ENCODE measurements at places on chromosomes 2 and 18.

- no peak for DNase-seq
These were observed 90.5 kb downstream of the GALNT1 start for GRCh38 chr18:35671966-35672603.

DNA sequence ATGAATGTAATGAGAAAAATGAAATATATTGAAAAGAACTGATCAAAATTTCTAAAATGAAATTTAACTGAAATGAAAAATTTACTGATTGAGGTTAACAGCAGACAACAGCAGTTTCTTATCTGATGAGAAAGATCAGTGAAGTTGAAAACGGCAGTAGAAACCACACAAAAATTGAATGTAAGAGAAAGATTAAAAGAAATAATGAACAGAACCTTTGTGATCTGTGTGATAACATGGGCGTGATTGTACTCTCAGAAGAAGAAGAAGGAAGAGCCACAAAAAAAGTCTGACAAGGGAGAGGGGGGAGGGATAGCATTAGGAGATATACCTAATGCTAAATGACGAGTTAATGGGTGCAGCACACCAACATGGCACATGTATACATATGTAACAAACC is 45.2 kb downstream of the FAM117B start:
- peak; percentile 12 for DNase-seq

GRCh38 chr18:3995476-3996102 is 459.5 kb downstream of the DLGAP1 start:
- peak; percentile 56 for DNase-seq

DNA sequence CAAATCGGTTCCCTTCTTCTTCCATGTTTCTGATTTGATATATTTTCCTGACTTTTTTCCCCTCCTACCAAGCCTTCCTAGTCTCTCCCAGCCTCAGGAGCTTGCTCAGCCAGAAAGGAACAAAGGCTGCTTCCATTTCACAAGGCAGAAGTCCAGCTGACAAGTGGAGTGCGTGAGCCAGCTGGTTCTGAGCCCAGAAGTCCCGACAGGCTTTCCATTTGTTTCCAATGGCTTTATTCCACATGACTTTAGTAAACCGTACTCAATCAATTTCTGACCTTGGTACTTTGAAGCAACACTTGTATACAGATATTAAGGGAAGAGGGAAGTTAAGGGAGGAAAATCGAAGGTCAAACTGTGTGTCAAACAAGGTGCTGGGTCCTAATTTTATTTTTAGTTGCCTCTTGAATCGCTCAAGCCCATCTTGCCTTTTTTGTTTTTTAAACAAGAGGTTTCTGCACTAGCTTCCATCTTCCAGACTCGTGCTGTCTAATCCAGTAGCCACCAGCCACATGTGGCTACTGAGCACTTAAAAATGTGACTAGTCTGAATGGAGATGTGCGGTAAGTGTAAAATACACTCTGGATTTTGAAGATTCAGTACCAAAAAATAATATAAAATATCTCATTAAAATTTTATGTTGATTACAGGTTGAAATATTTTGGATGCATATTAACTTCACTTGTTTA is 36.2 kb downstream of the WIPF1 start:
- no peak for DNase-seq

GRCh38 chr2:5544205-5544786 is 147.9 kb upstream of the SOX11 start:
- no peak for DNase-seq

DNA sequence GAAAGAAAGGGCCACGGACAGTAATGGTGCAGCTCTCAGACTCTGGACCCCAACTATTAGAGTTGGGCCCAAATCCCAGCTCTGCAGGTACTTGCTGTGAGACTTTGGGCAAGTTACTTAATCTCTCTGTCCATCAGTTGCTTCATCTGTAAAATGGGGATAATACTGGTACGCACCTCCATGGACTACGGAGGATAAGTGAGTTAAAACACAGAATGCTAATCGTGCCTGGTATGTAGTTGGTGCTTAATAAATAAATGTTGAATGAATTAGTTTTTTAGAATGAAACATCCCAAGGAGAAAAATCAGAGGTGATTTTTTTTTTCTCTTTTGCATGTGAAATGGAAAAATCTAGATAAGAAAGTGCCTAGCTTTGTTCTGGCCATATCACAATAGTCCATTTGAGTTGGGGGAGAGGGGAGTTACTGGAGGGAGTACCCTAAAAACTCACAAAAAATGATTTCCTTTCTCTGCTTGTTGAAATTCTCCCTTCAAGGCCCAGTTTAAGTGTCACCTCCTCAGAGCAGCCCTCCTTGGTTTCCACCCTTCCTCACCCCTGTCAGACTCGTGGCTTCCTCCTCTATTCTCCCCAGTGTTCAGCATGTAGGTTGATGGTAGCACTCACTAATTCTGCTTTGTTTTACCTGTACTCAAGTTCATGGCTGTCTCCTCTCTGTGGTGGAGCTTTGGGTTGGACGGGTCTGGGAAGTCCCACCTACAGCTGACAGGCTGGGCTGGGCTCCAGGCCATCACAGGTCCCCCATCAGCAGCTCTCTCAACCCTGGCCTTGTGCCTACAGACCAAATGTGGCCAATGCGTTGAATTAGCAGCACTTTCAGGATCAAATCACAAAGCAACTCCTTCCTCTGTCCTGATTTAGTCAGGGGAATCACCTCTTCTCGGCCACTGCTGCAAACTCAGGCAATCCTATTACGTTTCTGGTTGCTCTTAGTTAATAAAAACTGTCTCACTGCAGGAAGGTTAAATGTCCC is 92.8 kb upstream of the TAF1B start:
- DNase-seq, result no peak

- DNase-seq, result no peak
These were observed 21.6 kb downstream of the PID1 start for GRCh38 chr2:229249536-229249935.

DNA sequence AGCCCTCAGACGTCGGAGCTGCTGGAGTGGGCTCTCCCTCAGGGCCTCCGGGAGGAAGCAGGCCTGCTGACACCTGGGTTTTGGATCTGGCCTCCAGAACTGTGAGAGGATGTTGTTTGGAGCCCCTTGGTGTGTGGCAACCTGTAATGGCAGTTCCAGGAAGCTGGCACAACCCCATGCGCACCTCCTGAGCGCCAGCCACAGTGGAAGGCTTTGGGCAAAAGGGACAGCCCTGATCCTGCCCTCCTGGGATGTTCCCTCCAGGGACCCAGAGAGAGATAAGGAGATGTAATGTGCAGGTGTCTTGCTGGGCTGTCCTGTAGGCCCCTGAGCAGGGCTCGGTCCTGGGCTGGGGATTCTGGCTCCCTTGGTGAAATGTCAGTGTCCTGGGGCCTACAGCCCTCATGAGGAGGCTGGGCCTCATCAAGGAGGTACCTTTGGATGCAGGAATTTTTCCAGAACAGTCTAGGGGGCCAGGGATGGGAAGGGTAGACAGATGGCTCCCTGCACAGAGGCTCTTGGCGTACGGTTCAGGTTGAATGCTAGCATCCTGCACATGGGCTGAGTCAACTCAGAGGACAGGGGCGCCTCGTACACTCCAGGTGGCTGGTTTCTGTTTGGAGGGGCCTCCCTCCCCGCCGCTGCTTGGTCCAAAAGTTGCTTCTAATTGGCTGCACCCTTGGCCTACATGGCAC is 61.1 kb downstream of the ASB1 start:
- DNase-seq, result no peak

GRCh38 chr2:17309741-17310339 is 208.4 kb downstream of the RAD51AP2 start:
- DNase-seq, result no peak

GRCh38 chr18:45111502-45111848 is 430.8 kb downstream of the SETBP1 start:
- DNase-seq, result no peak

DNA sequence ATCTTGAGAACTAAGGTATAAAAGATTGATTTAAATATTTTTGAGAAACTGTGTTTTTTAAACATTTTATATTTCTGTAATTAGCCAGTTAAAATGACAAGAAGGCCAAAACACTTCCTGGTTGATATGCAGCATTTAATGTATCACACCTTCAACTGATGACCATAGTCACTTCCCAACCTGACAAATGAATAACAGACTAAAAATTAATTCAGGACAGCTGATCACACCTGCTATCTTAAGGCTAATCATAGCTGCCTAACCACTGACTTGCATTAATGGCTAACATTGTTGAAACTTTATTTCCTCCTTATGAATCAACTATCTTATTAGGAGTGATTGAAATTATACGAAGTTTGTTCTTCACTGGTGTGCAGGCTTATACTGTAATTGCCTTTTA is 125.8 kb upstream of the MSTN start:
- no peak for DNase-seq

DNA sequence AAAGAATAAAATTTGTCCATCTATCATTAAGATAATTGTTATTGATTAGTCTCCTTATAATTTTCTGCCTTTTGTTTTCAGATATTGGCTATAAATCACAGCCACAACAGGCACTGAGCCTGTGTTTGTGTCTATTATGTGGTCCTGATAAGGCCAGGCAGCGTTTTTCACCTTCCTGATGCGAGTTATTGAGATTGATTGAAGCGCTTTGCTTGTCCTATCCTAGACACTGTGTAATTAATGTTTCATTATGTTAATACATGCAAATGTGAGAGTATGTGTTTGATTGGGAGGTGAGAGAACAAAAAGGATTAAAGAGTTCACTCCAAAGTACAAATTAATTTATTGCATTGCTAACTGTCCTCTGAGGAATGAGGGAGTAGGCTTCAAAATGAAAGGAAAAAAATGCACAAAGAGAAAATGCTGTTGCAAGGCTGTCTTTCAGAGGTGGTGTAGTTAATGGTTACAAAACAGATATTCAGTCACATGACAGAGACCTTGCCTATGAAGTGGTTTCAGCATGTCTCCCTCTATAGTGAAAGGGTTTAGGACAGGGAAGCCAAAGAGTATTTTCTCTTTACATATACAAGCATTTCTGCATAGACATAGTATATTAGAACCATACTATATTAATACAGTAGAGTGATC is 391.1 kb downstream of the DCC start:
- no peak for DNase-seq

- DNase-seq, result no peak
These were observed 585.6 kb downstream of the TSN start for GRCh38 chr2:122341007-122341406.

GRCh38 chr2:174553811-174554493 is 43.7 kb downstream of the WIPF1 start:
- DNase-seq, result peak; percentile 53

GRCh38 chr2:197229509-197230443 is 80.8 kb downstream of the ANKRD44 start:
- no peak for DNase-seq

DNA sequence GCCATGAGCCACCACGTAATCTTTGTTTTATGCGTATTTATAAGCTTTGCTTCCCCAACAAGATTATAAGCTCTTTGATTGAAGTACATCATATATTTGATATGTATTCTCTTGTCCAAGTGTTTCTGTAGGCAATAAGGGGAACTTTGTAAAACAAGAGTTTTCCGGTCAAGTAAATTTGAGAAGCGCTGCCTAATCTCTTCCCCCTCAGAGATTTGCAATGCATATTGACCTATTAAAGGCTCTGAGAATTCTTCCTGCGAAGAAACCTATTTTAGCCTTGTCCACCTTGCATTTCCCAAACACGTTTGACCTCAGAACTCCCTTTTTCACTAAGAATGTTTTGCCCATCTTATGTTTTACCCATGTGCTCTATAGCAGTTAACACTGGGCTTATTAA is 26.9 kb upstream of the CASP10 start:
- no peak for DNase-seq

DNA sequence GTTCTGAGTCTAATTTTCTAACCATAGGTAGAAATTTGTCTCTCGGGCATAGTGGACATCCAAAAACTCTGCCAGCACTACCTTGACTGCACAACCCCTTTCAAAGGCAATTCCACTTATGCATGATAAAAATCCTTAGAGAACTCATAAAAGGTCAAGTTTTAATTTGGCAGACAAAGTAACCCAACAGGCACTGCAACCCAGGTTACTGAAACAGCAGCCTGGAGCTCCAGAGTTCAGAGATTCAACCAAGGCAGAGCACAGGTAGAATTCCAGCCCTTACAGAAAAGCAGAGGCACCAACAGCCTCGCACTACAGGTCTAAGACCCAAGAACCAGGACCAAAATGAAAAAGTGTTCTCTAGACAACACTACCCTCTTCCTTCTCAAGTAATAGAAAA is 1.8 kb downstream of the DTNB start:
- DNase-seq, result no peak

DNA sequence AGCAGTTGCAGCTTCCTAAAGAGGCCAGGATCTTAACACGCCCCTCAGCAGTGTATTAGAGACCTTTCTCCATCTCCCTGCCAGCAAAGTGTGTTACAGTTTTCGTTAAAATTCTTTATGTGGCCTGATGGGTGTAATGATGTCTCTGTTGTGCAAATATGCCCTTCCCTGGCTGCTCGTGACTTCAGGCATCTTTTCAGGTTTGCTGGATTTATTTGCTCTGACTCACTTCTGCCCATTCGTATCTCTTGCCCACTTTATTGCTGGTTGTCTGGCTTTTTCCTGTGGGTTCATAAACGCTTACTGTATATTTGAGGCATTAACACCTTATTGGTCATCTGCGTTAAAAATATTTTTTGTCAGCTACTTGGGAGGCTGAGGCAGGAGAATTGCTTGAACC is 134.5 kb downstream of the ASB1 start:
- no peak for DNase-seq

GRCh38 chr2:58158481-58158880 is 82.6 kb downstream of the FANCL start:
- no peak for DNase-seq

- DNase-seq, result no peak
These were observed 22.3 kb downstream of the M1AP start for GRCh38 chr2:74625658-74626425.

DNA sequence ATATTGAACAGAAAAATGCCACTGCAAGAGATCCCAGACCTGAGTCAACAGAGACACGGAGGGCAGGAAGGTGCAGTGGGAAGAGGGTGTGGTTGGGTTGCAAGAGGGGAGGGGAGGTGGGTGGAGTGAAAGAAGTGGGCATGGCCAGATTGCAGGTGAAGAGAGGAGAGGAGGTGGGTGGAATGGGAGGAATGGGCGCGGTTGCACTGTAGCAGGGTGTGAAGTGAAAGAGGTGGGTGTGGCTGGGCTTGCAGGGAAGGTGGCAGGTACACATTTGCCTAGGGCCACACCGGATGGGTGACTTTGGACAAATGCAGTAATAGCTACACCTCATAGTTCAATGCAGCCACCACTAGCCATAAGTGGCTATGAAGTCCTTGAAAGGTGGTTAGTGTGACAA is 71.1 kb downstream of the DOCK10 start:
- no peak for DNase-seq

DNA sequence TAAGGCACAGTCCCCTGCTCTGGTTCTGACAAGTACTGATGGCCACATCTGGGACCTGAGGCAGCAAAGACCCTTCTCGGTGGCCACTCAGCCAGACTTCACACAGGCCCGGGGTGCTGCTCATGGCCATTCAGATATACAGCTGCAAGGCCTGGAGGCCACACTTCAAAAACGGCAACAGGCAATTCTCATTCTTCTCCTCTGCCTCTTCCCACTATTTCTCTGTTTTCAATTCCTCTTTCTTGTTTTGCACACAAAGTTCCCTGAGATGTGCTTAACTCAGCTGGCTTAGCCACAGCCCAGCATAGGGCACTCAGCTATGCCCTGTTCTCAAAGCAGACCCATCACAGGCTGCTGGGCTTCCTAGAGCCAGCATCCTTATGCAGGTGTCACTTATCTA is 29.9 kb downstream of the PTPN18 start:
- no peak for DNase-seq

All from CD4-positive, alpha-beta T cell treated with Interleukin-21 for 1 hour (primary cell).